ENCODE measurements at places on chromosomes 5 and 9. TPM values are rescaled to one million over a fixed set of nuclear protein-coding genes. Genes with fewer than 3 reads are reported as not detected.

CYLC2 gene
- total RNA-seq: not detected

DDX4 gene
- not detected for total RNA-seq

OTULINL gene
- total RNA-seq: 5.1 TPM

LRRC19 gene
- 0.08 TPM for total RNA-seq

F12 gene
- not detected for total RNA-seq

NMUR2 gene
- not detected for total RNA-seq

ORM2 gene
- not detected for total RNA-seq

DNA sequence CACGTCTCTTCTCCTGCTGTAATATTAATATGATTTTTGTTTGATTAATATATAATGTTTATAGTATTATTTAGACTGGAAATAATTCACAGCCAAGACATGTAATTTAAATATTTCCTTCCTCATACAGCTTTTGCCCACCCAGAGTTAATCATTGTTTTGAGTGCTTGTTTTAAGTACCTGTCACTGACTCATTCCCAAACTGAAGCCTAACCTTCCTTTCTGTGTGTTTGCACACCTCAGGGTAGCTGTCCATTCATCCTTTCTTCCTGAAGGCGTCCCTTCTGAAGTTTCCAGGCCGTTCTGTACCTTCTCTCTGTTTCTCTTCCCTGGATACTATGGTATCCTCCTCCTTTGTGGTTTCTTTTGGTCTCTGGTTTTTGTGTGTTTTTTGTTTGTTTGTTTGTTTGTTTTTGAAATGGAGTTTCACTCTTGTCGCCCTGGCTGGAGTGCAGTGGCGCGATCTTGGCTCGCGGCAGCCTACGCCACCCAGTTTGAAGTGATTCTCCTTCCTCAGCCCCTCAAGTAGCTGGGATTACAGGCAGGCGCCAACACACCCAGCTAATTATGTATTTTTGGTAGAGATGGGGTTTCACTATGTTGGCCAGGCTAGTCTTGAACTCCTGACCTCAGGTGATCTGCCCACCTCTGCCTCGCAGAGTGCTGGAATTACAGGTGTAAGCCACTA, 312.4 kb downstream of the DOCK8 start:
- DNase-seq: no peak

GRCh38 chr5:148457183-148457620, 73.4 kb downstream of the FBXO38 start:
- DNase-seq: no peak

- DNase-seq: no peak
Measured at GRCh38 chr9:71878327-71879274, 32.4 kb downstream of the ABHD17B start.

GRCh38 chr5:157836121-157836753, 22.7 kb downstream of the CLINT1 start:
- no peak for DNase-seq

GRCh38 chr5:102421647-102422046, 77.2 kb downstream of the SLCO6A1 start:
- DNase-seq: no peak

- DNase-seq: no peak
Measured at GRCh38 chr9:16191191-16191590, 638.3 kb downstream of the CCDC171 start.

DNA sequence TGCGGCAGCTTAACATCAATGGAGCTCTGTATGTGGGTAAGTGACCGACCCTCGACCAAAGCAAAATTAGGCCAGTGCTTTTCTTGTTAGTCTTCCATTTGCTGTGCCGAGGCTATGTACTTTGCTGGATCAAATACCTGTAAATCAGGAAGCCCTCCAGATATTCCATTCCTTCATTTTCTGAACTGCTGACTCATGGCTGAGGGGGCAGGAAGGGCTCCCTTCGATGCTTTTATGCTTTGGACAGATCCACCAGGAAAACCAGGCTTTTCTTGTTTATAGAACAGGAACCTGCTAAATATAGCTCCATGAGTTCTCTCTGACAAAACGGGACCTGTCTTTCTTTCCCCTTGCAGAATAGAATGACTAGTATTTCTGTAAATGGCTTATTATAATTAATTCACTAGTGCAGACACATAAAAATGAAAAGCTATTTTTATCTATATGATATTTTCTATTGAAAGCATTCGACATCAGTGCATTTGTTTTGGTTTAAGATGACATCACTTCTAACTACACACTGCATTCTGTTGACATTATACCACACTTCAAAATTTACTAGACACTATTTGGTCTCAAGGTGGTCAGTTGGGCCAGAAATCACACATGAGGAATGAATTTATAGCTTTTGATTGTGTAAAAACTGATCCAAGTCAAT, 93.3 kb downstream of the LIFR start:
- no peak for DNase-seq

DNA sequence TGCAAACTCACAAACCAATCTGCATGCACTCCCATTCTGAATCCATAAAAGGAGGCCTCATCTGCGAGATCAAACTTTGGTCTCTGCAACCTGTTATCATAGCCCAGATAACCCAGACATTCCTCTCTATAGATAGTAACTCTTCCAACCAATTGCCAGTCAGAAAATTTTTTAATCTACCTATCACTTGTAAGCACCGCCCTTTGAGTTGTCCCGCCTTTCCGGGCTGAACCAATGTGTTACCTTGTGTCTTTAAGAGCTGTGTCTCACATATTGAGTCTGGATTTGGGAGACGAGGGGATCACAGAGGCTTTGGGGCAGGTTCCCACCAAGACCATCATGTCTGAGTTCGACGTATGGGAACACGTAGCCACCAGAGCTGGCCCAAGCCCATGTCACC, 91.1 kb upstream of the PPP1R26 start:
- DNase-seq: no peak

DNA sequence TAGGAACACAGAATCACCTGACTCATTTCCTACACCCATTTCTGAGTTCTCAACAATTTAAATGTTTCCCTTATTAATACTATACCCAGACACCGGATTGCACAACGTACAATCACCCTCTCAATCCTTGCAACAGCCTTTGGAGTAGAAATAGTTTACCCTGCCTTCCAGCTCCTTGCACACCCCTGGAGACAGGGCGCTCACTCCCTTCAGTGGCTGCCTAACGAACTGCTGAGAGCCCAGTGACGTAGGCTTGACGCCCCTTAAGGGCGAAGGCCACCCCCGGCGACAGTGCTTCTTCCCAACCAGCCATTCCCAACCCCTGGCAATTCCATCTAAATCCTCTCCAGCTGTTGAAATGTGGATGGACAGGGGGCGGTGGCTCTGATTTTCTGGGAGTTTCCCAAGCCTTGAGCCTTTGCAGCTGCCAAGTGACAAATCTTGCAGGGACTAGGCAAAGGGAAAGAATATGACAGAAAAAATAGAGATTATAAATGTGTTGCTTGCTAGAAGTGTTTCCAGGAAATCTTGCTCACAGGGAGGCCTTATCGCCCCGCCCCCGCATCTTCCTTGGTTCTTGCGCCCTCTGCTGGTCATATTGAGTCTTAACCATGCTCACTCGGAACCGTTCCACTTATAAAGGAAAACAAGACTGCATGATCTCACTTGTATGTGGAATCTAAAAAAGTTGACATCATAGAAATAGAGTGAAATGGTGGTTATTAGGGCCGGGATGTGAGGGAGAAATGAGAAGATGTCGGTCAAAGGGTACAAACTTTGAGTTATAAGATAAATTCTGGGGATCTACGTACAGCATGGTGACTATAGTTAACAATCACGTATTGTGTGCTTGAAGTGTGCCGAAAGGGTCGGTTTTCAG, 7.6 kb upstream of the BARX1 start:
- DNase-seq: peak; percentile 80

- DNase-seq: no peak
Measured at GRCh38 chr9:7668541-7668940, 131.0 kb downstream of the DMAC1 start.

DNA sequence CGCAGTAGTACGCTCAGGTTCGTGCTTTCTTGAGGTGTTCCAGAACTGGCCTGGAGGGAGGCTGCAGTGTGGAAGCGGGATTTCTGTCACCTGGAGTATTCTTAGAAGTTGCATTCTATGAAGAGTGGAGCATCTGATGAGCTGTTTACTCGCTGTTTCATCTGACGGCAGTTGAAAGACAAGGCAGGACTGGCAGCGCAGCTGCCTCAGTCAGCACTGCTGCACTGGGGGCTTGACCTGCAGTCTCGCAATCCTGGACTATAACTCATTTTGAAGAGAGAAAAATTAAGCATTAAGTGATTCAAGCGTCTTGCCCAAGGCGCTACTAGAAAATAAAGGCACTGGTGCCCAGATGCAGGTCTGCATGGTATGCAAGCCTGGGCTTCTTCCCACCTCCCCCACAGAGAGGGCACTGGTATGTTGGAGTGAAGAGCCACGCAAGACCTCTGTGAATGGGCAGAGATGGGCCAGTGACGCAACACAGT, 10.6 kb downstream of the TENT4A start:
- DNase-seq: no peak

GRCh38 chr5:427415-428087, 15.4 kb upstream of the EXOC3 start:
- DNase-seq: no peak

DNA sequence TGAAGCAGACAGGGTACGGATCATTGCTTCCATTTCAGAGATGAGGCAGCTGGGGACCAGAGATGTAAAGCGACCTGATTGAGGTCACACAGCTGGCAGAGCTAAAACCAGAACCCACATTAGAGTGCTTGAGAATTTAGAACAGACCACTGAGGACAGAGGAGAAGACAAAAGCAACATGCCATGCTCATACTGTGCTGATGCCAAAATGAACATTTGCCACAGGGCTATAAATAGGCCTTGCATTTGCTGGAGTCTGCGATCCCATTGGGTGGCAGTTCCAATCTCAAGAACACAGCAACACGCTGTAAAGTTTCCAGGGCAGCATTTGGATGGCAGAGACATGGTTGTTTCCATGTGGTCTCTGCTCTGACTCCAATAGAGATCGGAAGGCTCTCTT, 222.4 kb upstream of the TBC1D2 start:
- no peak for DNase-seq

DNA sequence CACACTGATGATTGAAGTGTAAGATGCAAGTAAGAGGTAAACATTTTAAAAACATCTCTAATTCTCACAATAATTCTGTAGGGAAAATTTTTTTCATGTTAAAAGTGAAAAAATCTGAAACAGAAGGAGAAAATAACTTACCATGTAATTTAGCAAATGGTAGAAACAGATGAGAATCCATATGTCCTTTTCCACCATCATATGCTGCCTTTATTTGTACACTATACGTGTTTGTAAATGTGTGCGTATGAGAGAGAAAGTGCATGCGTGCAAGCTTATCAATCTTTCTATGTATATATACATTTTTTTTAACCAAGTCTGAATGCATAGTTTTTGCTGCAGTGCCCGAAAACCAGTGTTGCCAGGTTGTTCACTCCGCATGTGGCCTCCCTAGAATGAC, 186.7 kb downstream of the IZUMO3 start:
- no peak for DNase-seq

DNA sequence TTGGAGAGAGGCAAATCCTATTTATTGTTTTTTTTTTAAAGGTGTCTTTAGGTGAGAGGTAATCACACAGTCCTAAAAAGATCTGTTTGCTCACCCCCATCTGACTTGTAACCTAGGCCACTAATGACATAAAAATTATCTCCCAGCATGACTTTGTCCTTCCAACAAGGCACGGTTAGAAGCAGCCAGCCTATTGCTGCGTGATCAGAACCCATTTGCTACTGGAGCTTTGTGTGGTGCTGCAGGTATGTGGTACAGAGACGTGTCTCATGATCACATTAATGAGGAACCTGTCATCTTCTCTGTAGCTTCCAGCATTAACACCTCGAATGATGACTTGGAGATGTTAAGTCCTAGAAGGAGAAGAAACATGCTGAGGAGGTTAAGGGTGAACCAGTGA, 555.8 kb upstream of the TLE4 start:
- DNase-seq: no peak

DNA sequence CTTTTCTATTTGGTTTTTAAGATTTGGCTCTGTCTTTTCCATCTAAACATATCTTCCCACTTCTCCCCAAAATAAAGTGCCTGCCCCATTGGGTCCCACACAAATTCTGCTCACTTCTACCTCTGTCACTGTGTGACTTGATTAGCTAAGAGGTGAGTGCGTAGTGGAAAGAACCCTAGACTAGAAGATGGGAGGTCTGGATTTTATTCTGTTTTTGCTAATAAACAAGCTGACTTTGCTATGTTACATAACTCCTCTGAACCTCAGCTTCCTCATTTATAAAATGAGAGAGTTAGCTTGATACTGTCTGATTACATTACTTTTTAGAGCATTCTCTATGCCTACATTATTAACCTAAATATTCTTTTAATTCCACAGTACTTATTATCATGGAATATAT, 51.3 kb upstream of the PTGER4 start:
- DNase-seq: no peak

GRCh38 chr5:6302075-6302474, 76.3 kb downstream of the MED10 start:
- DNase-seq: no peak

DNA sequence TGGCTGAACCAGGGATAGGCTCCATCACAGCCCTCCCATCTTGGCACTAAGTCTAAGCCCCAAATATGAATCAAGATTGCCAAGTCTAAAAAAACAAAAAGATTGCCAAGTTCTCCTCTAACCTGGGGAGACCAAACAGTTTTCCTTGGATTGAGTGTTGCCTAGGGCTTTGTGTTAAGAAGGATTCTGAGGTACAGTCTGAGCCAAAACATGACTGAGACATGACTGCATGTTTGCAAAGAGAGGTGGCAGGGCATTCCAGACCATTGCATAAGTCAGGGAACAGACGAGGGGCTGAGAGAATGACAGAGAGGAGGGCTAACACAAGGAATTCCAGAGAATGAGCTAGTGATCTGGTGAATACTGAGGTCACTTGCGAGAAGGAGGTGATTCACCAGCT, 11.4 kb downstream of the LAMC3 start:
- DNase-seq: no peak

DNA sequence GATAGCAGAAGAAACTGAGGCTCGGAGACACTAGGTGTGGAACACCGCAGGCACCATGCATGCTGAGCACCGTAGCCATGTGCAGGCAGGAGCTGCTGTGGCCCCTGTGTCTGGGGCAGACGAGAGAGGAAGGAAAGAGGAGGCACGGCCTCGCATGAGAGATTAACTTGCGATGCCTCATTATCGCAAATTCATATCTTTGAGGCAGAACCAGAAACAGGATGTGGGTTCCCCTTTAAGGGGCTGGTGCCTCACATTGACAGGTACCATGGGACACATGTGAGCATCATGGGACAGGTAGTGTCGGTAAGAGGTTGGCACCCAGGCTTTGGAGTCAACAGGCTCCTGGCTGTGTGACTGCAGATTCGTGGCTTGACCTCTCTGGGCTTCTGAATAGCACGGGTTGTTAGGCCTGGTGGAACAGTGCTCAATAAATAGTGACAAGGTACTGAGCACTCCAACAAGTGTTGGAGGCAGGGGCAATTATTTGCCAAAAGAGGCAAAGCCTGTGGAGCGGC, 40.8 kb downstream of the NAIF1 start:
- DNase-seq: no peak

- no peak for DNase-seq
Measured at GRCh38 chr9:108412755-108413154, 443.0 kb downstream of the ACTL7B start.

DNA sequence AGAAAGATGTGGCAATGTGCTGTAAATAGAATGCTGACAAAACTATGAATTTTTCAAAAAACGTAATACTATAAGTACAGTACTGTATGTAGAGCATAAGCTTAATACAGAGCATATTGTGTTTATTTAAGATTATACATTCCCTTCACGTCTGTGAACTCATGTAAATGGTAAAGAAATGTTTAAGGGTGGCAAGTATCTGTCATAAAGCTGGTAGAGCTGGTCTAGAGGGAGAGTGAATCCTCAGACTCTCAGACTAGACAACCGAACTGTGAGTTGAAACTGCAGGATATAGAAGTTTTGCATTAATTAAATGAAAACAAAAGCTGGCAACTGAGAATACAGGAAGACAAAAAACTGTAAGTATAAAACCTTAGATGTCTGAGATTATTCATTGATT, 87.3 kb upstream of the ANXA1 start:
- no peak for DNase-seq
